Dermis lymphatic vessel endothelial cell (primary cell): ENCODE measurements at places on chromosomes 3 and 15. TPM values are rescaled to one million over a fixed set of nuclear protein-coding genes. Genes with fewer than 3 reads are reported as not detected.

The SEMA3G gene
- 34.9 and 59.4 TPM in 2 replicates for total RNA-seq

The MORF4L1 gene
- 323 and 448 TPM in 2 replicates for total RNA-seq

The BMF gene
- total RNA-seq: 4.3 and 5.4 TPM in 2 replicates

The AHSG gene
- 0.09 TPM in 1 of 2 replicates, not detected in the other for total RNA-seq

The IQCF5 gene
- total RNA-seq: not detected in 2 replicates

The KBTBD13 gene
- not detected in 2 replicates for total RNA-seq

The RPS17 gene
- total RNA-seq: 2,080 and 2,652 TPM in 2 replicates

The MYO9A gene
- 29.8 and 33.7 TPM in 2 replicates for total RNA-seq

The C3orf80 gene
- under 0.01 and 0.09 TPM in 2 replicates for total RNA-seq

The ZMYND10 gene
- total RNA-seq: under 0.01 and 0.11 TPM in 2 replicates
